Stimulated activated CD8-positive, alpha-beta memory T cell treated with anti-CD3 and anti-CD28 coated beads, Interleukin-7, amount 100 ng/mL, for 1 hour (primary cell): ENCODE measurements at places on chromosomes 4 and X.

DNA sequence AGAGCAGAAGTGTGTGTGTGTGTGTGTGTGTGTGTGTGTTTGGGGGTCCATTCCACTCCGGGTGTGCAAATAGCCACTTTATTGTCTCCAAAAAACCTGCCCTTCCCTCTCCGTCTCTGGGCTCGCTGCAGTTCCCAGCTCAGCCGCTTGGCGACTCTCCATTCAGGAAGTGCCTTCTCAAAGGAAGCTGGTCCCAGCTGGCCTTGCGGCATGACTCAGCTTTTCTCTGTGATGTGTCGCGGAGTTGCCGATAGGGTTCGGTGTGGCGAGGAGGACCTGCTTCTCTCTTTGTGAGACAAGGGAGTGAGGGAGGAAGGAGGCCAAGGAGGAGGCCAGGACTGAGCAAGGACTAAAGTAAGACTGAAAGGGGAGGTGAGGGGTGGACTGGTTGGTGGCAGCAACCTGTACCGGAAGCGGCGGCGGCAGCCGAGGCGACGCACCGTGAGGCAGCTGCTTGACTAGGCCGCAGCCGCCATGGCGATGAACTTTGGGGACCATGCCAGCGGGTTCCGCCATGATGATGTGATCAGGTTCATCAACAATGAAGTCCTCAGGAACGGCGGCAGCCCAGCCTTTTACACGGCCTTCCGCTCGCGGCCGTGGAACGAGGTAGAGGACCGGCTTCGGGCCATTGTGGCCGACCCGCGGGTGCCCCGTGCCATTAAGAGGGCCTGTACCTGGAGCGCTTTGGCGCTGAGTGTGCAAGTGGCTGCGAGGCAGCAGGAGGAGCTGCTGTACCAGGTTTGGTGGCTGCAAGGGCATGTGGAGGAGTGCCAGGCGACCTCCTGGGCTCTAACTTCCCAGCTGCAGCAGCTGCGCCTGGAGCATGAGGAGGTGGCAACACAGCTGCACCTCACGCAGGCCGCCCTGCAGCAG lies at the start of gene TEX13C:
TSS of gene TEX13C (plus strand) at position 226 of the 876 bp plus-strand sequence. CDS start at position 475, 249 bp downstream.
- DNase-seq = no peak

GRCh38 chr4:69833251-69833650 lies 26.7 kb downstream of the SULT1E1 start:
- no peak for DNase-seq

- DNase-seq = no peak
Observed at GRCh38 chrX:22135994-22136684, 104.0 kb downstream of the PHEX start.

- DNase-seq = no peak
Observed at GRCh38 chrX:123357941-123358340, 173.9 kb downstream of the GRIA3 start.

DNA sequence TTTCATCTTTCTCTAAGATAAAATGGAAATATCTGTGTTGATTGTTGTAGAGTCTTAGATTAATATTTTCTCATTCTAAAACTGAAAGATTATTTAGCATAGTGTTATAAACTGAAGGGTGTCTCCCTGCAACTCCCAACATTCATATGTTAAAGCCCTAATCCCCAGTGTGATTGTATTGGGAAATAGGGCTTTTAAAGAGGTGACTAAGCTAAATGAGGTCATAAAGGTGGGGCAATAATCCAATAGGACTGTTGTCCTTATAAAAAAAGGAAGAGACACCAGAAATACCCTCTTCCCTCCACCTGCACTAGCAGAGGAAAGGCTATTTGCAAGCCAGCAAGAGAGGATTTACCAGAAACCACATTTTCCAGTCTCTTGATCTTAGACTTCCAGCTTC lies 1626.4 kb downstream of the C4orf33 start:
- DNase-seq = no peak

GRCh38 chrX:141936080-141936479 lies 32.4 kb downstream of the MAGEC1 start:
- DNase-seq = no peak

DNA sequence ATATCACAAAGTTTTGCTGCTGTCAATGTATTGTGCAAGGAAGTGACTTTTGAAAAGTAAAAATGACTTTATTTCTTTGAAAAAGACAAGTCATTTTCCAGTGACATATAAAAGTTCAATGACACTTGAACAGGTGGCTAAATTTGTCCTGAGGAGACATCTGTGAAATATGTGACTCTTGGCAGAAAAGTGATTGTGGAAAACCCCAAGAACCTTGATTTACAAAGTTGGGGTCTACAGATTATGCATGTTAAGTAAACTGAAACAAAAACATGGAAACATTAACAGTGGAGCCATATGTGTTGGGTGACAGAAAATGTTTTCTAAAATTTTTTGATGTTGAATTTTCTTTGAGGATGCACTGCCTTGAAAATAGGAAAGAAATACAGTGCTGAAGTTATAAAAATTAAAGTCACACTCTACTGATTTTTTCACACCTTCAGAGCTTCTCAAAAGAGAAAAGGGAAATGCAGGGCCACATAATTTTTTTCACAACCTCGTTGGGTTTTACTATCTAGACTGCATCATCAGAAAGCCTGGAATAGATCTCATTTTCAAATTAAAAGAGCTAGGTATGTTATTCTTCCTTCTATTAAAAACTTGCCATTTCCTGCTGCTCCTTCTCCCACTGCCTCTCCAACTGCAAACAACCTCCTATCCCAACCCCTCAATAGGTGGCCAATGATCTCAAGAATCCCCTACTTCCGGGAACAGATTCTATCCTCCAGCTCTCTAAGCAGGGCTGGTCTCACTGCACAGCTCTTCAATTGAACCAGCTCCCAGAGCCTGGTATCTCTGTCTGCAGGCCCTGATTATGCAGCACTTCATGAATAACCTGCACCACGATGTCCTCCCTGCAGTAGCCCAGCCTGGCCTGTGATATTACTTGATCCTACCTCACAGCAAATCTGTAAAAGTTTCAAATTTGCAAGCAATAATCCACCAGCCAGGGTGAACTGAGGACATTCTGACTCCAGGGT lies 570.8 kb upstream of the CPEB2 start:
- DNase-seq = no peak

DNA sequence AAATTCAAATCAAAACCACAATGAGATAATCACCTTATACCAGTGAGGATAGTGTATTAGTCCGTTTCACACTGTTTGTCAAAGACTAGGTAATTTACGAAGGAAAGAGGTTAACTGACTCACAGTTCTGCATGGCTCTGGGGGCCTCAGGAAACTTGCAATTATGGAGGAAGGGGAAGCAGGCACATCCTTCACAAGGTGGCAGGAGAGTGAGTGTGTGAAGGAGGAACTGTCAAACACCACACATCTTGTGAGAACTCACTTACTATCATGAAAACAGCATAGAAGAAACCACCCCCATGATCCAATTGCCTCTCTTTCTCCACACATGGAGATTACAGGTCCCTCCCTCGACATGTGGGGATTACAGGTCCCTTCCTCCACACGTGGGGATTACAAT lies 54.7 kb upstream of the TRPC5 start:
- no peak for DNase-seq

DNA sequence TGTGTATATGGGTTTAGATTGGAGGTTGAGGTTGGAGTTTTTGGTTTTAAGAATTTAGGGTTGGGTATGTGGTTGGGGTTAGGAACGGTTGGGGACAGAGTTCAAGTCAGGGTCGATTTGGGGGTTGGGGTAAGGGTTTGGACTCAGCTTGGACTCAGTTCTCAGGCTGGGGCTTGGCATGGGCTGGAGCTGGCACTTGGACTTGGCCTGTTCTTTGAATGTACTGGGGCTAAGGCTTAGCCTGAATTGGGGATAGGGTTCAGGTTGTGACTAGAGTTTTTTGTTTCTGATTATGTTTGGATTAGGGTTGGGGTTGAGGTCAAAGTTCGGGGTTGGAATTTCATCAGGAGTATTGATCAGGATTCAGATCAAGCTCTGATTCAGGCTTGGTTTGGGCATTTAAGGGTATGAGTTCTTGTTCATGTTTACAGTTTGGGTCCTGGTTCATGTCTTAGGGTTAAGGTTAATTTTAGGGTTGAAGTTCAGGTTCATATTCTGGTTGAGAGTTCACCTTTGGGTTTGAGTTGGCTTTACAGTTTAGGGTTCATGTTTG lies 46.2 kb upstream of the IL9R start:
- no peak for DNase-seq

DNA sequence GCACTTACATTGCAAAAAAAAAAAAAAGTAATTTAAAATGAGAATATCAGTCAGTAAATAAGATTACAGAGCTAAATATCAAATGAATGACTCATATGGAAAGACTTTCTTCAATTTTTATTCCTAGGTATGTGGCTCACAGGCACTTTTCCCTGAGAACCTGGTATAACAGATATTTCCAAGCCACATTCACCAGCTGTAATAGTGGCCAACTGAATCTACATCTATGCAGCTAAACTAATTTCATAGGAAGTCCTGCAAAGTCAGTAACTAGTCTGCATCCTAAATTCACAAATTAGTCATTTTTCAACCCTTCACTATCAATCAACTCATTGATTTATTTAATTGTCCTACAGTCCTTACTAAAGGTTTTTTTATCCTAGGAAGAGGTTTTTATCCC lies 5.6 kb downstream of the PDE5A start:
- no peak for DNase-seq

DNA sequence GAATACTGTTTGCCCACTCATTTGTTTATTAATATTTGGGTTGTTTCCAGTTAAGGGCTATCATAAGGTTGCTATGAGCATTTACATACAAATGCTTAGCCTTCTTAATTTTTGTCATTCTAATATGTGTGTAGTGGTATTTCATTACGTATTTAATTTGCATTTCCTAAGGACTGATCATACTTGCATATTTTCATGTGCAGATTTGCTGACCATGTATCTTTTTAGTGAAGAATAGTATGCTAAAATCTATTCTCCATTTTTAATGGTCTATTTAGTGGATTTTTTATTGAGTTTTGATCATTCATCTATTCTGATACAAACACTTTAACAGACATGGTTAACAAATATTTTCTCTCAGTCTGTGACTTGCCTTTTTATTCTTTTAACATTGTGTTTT lies 949.5 kb downstream of the RAB28 start:
- DNase-seq = no peak

DNA sequence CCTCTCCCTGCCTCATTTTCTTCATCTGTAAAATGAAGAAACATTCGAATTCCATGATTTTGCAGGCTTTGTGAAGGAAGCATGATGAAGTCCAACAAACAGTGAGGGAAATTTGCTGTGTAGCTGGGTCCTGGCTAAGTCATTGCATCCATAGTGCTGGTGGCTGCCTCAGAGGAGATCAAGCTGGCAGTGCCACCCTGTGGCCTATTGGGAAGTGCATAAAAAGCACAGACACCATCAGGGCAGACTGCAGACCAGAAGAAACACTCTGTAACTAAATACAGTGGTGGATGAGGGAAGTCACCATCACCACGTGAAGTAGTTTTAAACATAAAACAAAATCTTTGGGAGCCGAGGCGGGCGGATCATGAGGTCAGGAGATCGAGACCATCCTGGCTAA lies 40.7 kb upstream of the DDX3X start:
- no peak for DNase-seq

- no peak for DNase-seq
Observed at GRCh38 chr4:22496165-22496813, 19.6 kb downstream of the ADGRA3 start.

GRCh38 chr4:48223633-48224295 lies 45.9 kb downstream of the TEC start:
- no peak for DNase-seq

DNA sequence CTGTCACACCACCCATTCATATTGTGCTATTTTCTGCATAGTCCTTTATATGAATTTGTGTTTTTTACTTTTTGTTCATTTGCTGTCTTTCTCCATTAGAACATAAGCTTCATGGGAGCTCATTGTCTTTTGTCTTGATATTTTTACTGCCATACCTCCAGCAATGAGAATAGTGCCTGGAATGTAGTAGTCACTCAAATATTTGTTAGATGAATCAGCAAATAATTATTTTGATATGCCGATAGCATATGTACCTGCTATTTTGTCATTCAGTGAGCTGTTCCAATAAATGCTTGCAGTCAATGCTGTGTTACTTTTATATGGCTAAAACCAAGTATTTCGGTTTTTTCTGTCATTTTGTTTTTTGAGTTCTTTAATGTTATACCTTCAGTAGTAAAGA lies 43.5 kb upstream of the SLC25A31 start:
- no peak for DNase-seq

DNA sequence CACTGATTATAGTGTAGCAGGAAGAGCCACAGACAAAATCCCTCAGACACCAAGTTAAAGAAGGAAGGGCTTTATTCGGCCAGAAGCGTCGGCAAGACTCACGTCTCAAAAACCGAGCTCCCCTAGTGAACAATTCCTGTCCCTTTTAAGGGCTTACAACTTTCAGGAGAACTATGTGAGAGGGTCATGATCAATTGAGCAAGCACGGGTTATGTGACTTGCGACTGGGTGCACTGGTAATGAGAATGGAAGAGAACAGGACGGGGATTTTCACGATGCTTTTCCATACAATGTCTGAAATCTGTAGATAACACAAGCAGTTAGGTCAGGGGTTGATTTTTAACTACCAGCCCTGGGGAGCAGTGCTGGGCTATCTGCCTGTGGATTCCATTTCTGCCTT lies 116.7 kb downstream of the MFAP3L start:
- DNase-seq = no peak

GRCh38 chr4:189656641-189657040 lies 284.0 kb upstream of the FRG1 start:
- no peak for DNase-seq

- DNase-seq = no peak
Observed at GRCh38 chr4:4418676-4419390, 31.9 kb downstream of the NSG1 start.

- DNase-seq = no peak
Observed at GRCh38 chr4:1472148-1472797, 66.0 kb upstream of the NKX1-1 start.

- DNase-seq = no peak
Observed at GRCh38 chr4:15242021-15242420, 185.8 kb upstream of the C1QTNF7 start.

DNA sequence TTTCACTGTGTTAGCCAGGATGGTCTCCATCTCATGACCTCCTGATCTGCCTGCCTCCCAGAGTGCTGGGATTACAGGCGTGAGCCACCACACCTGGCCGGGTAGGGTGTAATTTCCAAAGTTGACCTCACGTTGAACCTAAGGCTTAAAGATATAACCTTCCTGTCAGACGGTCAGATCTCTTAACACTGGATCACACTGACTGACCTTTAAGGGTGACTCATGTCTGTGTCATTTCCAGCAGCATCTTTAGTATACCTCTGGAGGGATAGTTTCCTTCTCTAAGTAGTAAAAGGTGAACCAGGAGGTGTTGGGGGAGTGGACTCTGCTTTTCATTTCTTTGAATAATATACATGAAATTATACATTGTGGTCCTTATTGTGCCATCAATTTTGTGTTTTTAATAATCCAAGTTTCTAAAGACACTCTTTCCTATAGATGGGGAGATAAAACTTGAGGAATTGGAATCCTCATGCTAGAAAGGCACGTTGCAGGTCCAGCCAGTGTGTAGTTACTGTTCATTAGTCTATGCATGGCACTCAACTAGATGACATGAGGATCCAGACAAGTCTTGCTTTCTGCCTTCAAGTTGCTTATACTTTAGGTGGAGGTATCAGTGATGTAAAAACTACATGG lies 45.7 kb downstream of the ARHGAP10 start:
- DNase-seq = no peak

GRCh38 chr4:76898385-76898692 lies 395 bp upstream of the SOWAHB start:
- no peak for DNase-seq
